ENCODE measurements at places on chromosomes 11 and 22.

DNA sequence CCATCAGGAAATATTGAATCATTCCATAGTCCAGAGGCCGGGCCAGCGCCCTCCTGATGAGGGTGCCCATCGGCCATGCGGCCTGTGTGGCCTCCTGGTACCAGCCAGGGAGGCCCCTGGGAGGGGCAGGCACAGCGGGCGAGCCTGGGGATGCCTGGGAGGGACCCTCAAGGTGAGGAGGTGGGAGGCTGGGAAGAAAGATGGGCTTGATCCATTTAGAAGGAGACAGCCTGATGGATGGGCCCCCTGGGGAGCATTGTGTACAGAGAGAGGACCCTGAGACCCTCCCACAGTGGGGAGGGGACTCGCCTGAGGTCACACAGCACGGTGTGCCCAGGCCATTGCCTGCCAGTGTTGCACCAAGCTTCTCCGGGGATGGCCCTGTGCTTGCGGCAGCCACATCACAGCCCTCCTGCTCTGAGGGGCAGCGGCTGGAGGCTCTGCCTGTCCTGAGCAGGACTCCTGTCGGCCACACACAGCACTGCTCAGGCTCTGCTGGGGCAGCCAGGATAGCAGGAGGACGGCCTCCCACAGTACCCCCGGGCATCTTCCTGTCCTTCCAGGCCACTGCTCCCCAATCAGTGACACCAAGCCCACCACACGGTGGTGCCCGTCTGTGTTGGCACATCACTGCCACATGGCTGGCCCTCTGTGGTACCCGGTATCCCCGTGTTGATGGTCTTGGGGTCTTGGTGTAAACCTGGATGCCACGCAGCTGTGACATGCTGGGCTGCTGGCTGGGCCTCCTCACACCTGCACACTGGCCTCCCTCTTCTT lies 290.0 kb downstream of the TBC1D22A start:
- H3K27ac ChIP-seq: no peak overlapping the region
- H3K4me3 ChIP-seq: no peak overlapping the region
- H3K27me3 ChIP-seq: no peaks in the 10 kb centered on the region
- peaks cover 27% of the 10 kb centered on the region for H3K4me1 ChIP-seq

DNA sequence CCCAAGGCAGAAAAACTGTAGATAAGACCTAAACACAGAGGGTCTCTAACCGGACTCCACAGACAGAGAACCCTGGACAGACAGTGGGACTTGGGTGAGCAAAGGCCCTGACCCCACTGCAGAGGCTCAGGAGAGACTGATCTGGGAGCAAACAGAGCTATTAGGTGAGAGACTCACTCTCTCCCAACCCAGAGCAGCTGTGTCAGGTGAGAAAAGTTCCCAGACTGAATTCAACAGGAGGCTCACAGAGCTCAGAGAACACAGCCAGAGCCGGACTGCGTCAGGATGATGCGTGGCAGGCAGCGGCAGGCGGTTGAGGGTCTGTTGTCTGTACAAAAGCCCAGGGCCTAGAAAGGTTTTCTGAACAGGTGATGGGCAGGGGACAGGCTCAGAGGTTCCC lies 5.5 kb downstream of the RFPL2 start:
- no peak overlapping the region for H3K27ac ChIP-seq
- peaks cover 25% of the 10 kb centered on the region for H3K27me3 ChIP-seq

DNA sequence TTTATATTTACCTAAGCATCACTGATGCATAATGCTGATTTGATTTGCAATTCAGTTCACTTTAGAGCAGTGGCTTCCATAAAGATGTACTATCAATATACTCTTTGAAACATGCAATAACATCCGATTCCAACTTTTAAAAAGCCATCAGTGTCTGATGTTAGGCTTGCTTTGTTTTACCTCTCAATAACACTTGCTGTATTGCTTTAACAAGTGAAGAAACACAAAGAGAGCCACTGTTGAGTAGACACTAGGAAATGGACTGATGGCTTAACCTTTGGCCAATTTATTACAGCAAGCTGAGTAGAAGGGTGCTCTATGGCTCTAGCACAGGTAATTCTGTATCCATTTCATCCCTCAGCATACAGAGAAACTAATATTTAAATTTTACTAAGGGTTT lies 122.1 kb downstream of the FCHSD2 start:
- H3K4me3 ChIP-seq: no peak overlapping the region
- H3K27ac ChIP-seq: no peak overlapping the region
- H3K36me3 ChIP-seq: peaks cover 45% of the 10 kb centered on the region
- no peaks in the 10 kb centered on the region for H3K27me3 ChIP-seq
- DNase-seq: no peak

DNA sequence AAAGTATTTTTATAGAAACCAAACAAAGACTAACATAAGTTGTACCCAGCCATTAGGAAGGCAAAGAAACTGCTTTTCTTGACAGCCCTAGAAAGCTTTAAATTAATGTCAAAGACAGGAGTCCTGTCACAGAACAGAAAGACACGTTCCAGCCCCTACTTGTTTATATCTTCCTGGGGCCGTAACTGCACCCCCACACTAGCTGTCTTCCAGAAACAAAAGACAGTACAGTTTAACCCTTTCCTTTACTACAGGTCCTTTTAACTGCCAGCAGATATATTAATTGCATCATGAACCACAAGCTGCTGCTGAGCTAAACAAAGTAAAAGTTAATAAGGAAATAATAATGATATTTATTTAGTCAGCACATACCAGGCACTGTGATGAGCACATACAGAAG lies 20.3 kb upstream of the CFAP300 start:
- DNase-seq: no peak
- no peaks in the 10 kb centered on the region for H3K4me1 ChIP-seq
- no peak overlapping the region for H3K27ac ChIP-seq

DNA sequence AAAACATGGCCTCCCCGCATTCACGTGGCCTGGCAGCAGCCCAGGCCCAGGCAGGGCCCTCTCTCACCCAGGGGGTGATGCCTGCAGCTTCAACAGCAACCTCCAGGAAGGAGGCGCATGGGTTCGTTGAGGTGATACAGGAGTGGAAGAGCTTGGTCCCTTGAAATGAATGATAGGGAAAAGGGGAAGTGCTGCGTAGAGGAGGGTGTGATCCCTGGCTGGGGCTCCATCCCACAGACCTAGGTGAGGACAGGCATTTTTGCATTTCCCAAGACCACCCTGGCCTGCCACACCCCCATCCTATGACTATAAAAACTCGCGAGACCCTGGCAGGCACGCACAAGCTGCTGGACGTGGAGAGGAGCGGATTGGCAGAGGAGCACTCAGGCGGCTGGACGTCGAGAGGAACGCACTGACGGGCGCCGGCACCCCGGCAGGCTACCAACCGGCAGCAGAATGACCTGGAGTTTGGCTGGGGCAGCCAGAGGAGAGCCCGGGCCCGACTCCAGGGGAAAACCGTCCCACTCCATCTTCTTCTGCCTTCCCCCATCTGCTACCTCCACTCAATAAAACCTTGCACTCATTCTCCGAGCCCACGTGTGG lies 32.6 kb downstream of the RTN4R start:
- H3K4me3 ChIP-seq: no peak overlapping the region
- no peak overlapping the region for H3K27ac ChIP-seq
- no peaks in the 10 kb centered on the region for H3K36me3 ChIP-seq

DNA sequence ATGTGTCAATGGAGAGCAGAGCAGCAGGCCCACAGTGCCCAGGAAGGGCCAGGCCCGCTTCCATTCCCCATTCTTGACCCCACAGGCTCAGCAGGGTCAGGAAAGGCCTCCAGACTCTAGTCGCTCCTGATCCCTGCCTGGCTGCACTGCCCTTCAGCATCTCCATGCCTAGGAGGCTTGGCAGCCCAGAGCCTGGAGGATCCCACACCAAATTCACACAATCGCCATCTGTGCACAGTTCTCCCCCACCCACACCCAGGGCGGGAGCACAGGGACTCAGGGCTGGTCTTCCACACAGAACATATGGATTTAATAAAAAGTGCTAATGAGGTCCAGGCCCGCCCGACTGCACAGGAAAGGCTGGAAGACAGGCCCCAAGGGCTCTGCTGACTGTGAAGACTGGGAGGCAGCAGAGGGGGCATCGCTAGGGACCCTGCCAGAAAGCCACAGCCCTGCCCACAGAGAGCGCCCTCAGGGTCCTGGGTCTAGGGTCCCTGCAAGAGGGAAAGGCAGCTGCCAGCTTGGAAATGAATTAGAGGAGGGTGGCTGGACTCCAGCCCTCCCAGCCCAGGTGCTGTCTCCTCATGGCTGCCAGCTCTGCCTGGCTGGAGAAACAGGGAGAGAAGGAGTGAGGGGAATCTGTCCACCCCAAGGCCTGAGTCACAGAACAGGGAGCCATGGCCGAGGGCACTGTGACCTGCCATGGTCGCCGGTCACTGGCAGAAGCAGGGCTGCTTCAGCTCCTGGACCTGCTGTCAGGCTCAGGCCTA lies 39.7 kb downstream of the DKK3 start:
- H3K27ac ChIP-seq: no peak overlapping the region
- H3K36me3 ChIP-seq: no peaks in the 10 kb centered on the region
- no peaks in the 10 kb centered on the region for H3K4me1 ChIP-seq

- H3K27ac ChIP-seq: no peak overlapping the region
- no peaks in the 10 kb centered on the region for H3K4me1 ChIP-seq
- H3K36me3 ChIP-seq: no peaks in the 10 kb centered on the region
- H3K27me3 ChIP-seq: no peaks in the 10 kb centered on the region
Observed at GRCh38 chr11:131195661-131196517, 174.5 kb upstream of the NTM start.

- no peak overlapping the region for H3K4me3 ChIP-seq
- DNase-seq: no peak
Observed at GRCh38 chr11:104573441-104573990, 324.7 kb downstream of the CASP12 start.

- no peak for DNase-seq
- H3K27me3 ChIP-seq: peaks cover 5% of the 10 kb centered on the region
- H3K4me3 ChIP-seq: no peak overlapping the region
- no peaks in the 10 kb centered on the region for H3K36me3 ChIP-seq
- no peak overlapping the region for H3K27ac ChIP-seq
Observed at GRCh38 chr11:86550757-86551156, 121.7 kb downstream of the ME3 start.

DNA sequence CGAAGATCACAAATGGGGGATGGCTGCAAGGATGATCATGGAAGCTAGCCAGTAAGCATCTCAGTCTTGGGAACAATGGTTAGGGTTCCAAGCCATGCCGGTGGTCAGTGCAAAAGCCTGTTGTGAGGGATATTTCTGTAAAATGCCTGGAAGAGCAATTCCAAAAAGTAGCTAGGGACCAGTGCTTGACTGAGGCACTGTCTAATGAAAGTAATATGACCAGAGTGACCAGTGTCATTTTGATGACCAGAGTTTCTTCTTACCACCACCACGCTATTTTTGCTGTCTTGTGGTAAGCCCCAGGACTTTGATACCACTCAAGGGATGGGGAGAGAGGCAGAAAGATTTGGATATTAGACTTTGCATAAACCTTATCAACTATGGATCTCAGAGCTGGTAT lies 18.4 kb downstream of the GDPD4 start:
- no peaks in the 10 kb centered on the region for H3K36me3 ChIP-seq
- H3K4me3 ChIP-seq: no peak overlapping the region
- peaks cover 20% of the 10 kb centered on the region for H3K27me3 ChIP-seq
- no peaks in the 10 kb centered on the region for H3K4me1 ChIP-seq
- no peak overlapping the region for H3K27ac ChIP-seq

- peaks cover 8% of the 10 kb centered on the region for H3K36me3 ChIP-seq
- H3K27me3 ChIP-seq: no peaks in the 10 kb centered on the region
- H3K27ac ChIP-seq: no peak overlapping the region
Observed at GRCh38 chr22:24441406-24442351, 14.3 kb downstream of the ADORA2A start.

- DNase-seq: no peak
- peaks cover 3% of the 10 kb centered on the region for H3K36me3 ChIP-seq
- peaks cover 6% of the 10 kb centered on the region for H3K4me1 ChIP-seq
- H3K27me3 ChIP-seq: peaks cover 17% of the 10 kb centered on the region
- no peak overlapping the region for H3K27ac ChIP-seq
Observed at GRCh38 chr22:45010532-45010900, 711 bp upstream of the PHF21B start.

- H3K27ac ChIP-seq: no peak overlapping the region
- no peaks in the 10 kb centered on the region for H3K4me1 ChIP-seq
- no peak for DNase-seq
- no peak overlapping the region for H3K4me3 ChIP-seq
- H3K36me3 ChIP-seq: peaks cover 35% of the 10 kb centered on the region
- H3K27me3 ChIP-seq: no peaks in the 10 kb centered on the region
Observed at GRCh38 chr11:130876100-130876499, 40.2 kb downstream of the SNX19 start.

- H3K27ac ChIP-seq: no peak overlapping the region
- no peaks in the 10 kb centered on the region for H3K4me1 ChIP-seq
- H3K27me3 ChIP-seq: peaks cover 16% of the 10 kb centered on the region
- no peak for DNase-seq
Observed at GRCh38 chr11:32729976-32730375, 64.5 kb downstream of the CCDC73 start.

GRCh38 chr22:29820961-29821290 lies 17.1 kb downstream of the ASCC2 start:
- no peak overlapping the region for H3K27ac ChIP-seq
- H3K27me3 ChIP-seq: no peaks in the 10 kb centered on the region
- H3K4me3 ChIP-seq: no peak overlapping the region
- no peak for DNase-seq
- no peaks in the 10 kb centered on the region for H3K4me1 ChIP-seq
- peaks cover 39% of the 10 kb centered on the region for H3K36me3 ChIP-seq

GRCh38 chr22:17350292-17350691 lies 19.0 kb upstream of the CECR2 start:
- H3K4me1 ChIP-seq: peaks cover 7% of the 10 kb centered on the region
- DNase-seq: no peak
- peaks cover 11% of the 10 kb centered on the region for H3K27me3 ChIP-seq
- no peak overlapping the region for H3K27ac ChIP-seq

- H3K4me1 ChIP-seq: peaks cover 17% of the 10 kb centered on the region
- DNase-seq: no peak
- no peaks in the 10 kb centered on the region for H3K27me3 ChIP-seq
- peaks cover 29% of the 10 kb centered on the region for H3K36me3 ChIP-seq
- H3K4me3 ChIP-seq: no peak overlapping the region
Observed at GRCh38 chr11:36488096-36488495, 22.0 kb downstream of the TRAF6 start.

- no peaks in the 10 kb centered on the region for H3K27me3 ChIP-seq
- H3K36me3 ChIP-seq: peaks cover 43% of the 10 kb centered on the region
- H3K4me3 ChIP-seq: no peak overlapping the region
- no peak overlapping the region for H3K27ac ChIP-seq
- peaks cover 3% of the 10 kb centered on the region for H3K4me1 ChIP-seq
Observed at GRCh38 chr11:18091731-18092130, 14.2 kb downstream of the SAAL1 start.

GRCh38 chr11:112727341-112727841 lies 233.8 kb upstream of the NCAM1 start:
- no peaks in the 10 kb centered on the region for H3K36me3 ChIP-seq
- H3K27ac ChIP-seq: no peak overlapping the region
- H3K27me3 ChIP-seq: peaks cover 6% of the 10 kb centered on the region
- DNase-seq: no peak
- no peaks in the 10 kb centered on the region for H3K4me1 ChIP-seq

GRCh38 chr11:73252577-73253191 lies 19.5 kb upstream of the P2RY6 start:
- H3K27me3 ChIP-seq: no peaks in the 10 kb centered on the region
- no peaks in the 10 kb centered on the region for H3K36me3 ChIP-seq
- no peak overlapping the region for H3K27ac ChIP-seq
- H3K4me1 ChIP-seq: peaks cover 3% of the 10 kb centered on the region
- DNase-seq: no peak
